Activated naive CD8-positive, alpha-beta T cell treated with anti-CD3 and anti-CD28 coated beads, Interleukin-2, amount 50 U/mL, for 24 hours (primary cell): ENCODE measurements at places on chromosomes 12 and 14.

- peak; percentile 42 for DNase-seq
Observed at GRCh38 chr14:64762044-64763034, 58.1 kb downstream of the PLEKHG3 start.

- DNase-seq, result no peak
Observed at GRCh38 chr14:54713379-54713778, 146.5 kb downstream of the SAMD4A start.

GRCh38 chr14:32940066-32940651 lies 1.5 kb downstream of the NPAS3 start:
- no peak for DNase-seq

DNA sequence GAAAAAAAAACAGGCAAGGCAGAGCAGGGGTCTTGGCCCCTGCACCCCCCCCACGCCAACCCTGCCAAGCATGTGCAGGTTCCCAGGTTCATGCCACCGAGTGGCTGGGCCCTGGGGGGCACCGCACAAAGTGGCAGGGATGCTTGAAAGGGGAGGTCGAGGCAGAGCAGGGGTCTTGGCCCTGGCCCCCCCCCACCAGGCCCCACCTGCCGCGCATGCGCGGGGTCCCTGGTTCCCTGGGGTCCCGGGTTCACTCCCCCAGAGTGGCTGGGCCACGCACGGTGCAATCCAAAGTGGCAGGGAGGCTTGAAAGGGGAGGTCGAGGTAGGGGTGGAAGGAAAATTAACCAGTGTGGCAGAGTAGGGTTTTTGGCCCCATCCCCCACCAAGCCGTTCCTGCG lies 312.2 kb downstream of the ALG10 start:
- DNase-seq, result no peak

DNA sequence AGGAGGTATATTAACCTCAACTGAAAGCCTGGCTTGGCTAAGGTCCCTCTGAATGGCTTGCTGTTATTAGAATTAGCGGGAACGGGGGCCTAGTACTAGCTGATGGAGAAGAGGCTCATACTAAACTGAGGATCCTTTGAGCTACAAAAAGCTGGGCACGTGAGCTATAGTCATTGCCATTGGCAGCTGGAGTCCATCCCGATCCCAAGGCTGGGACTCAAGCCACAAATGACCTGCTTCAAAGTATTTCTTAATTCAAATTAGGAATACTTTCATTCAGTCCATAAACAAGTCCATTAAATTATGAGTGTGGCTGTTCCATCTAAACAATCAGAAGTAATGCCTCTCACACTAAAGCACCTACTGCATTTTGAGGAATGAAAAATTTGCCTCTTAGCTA lies 114.5 kb downstream of the DACT1 start:
- DNase-seq, result no peak

GRCh38 chr12:74906224-74906623 lies 303.4 kb downstream of the KCNC2 start:
- no peak for DNase-seq

- DNase-seq, result no peak
Observed at GRCh38 chr14:94355191-94355794, 32.2 kb upstream of the SERPINA6 start.

DNA sequence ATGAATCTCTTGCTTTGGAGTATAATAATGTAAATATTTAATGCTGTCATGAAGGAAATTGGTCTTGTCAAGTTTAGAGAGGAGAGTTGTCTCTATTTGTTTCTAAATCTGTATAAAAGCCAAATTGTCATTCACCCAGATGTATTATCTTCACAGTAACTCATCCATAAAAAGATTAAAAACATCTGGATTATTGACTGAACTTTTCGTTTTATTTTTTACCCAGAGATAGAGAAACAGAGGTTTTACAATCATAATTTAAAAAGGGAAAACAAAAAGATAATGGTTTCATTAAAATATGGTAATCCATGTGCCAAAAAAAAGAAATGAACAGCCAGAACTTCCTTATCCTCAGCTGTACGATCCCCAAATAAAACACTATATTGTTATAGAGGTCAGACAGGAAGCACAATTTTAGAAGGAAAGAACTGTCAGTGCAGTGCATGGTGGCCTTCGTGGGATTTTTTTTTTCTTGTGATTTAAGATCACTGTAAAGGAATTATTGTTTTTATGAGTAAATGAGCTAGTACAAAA lies 125.9 kb downstream of the ACSS3 start:
- no peak for DNase-seq

GRCh38 chr14:76135722-76136121 lies 16.0 kb upstream of the GPATCH2L start:
- no peak for DNase-seq

- DNase-seq, result no peak
Observed at GRCh38 chr12:132014092-132014914, 64.6 kb downstream of the EP400 start.

DNA sequence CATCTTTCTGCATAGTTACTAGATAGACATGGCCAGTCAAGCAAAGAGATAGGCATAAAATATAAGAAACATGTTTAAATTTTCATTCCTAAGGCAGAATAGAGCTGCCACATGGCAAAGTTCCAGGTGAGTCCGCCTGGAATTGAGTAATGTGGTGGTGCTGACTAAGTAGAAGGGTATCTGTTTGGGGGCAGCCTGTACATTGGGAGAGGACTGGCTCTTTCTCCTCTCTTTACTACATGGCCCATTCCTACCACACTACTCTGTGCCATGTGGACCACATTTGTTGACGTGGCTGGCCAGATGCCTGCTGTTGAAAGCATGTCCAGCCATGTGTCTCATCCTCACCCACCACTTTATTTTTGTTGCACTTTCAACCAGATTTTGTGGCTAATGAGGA lies 354.0 kb downstream of the ETNK1 start:
- DNase-seq, result no peak

DNA sequence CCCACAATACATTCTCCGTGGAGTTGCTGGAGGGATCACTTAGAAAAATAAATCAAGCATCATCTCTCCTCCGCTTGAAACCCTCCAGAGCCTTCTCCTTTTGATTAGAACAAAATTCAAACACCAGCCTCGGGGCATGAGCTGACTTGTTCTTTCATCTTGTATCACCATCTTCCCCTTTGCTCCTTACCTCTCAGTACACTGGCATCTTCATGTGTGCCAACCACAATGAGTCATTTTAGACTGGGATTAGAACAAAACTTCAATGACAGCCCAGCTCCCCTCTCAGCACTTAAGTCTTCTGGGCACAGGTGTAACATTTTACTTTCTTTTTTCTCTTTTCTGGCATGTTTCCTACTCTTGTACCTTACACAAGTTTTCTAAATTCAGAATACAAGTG lies 1159.2 kb upstream of the TMEM132C start:
- DNase-seq, result no peak

DNA sequence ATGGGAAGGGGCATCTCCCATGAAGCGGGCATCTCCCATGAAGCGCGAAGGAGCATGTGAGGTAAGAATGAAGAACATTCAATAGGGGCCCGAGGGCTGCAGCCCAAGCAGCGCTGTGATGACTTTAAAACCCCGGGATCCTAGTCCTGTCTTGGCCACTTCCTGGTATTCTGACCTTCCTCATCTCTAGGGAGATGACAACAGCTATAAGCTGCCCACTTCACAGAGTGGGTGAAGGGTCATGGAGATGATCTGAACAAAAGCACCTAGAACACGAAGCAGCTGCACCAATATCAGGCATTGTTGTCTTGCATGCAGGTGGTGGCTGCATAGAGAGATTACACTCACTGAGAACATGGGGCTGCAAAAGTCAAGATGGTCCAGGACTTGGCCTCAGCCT lies 64.5 kb downstream of the SPTB start:
- DNase-seq, result no peak

GRCh38 chr14:65548878-65549277 lies 136.3 kb downstream of the FUT8 start:
- DNase-seq, result no peak

GRCh38 chr14:89486505-89486904 lies 69.5 kb upstream of the FOXN3 start:
- DNase-seq, result no peak

DNA sequence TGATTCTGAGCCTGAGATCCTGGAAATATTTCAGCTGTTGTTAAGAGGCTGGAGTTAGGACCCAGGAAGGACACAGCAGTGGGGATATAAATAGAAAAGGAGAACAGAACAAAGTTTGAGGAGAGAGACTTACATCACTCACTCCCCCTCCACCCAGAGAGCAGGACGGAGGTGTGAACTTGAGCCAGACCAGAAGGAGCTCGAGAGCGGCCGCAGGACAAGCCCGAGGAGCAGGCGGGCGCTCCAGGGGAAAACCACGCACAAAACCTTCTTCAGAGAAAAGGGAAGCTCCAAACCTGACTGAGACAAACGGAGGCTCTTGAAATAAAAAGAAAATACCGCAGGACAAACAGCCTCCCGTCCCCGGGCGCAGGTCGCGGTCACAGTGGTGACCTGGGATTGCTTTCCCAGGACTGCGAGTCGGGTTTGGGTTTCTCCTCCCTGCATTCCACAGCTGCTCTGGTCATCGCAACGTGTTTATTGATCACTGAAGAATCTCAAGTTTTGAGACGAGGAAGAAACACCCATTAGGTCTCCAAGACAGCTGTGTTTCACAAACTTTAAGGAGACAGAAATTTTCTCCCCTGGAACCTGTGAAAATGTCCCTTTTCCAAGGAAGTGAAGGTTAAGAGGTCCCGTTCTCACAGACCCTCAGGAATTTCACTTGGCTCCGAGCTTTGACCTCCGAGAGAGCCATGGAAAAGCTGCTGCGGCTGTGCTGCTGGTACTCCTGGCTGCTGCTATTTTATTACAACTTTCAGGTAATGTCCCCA lies at the start of gene ADGRD1:
TSS of gene ADGRD1 (plus strand) at position 137 of the 773 bp plus-strand sequence. CDS start at position 696, 559 bp downstream.
- DNase-seq, result no peak

GRCh38 chr12:65495233-65495632 lies 216.8 kb downstream of the MSRB3 start:
- DNase-seq, result no peak

DNA sequence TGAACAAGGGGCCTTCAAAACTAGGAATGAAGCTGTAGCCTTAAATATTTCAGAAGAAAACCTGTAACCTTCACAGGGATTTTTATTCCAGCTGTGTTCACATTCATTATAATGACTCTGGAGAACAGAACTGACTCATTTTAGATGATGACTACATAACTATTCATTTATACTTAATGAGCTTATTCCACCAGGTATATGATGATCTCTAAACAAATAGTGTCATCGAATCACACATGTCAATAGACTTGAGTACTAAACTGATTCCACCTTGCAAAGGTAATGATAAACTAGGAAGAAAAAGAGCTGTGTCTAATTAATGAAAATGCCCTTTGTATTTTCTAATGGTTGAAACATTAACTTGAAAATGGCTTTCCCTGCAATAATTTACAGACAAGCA lies 433.2 kb downstream of the PDZRN4 start:
- no peak for DNase-seq

DNA sequence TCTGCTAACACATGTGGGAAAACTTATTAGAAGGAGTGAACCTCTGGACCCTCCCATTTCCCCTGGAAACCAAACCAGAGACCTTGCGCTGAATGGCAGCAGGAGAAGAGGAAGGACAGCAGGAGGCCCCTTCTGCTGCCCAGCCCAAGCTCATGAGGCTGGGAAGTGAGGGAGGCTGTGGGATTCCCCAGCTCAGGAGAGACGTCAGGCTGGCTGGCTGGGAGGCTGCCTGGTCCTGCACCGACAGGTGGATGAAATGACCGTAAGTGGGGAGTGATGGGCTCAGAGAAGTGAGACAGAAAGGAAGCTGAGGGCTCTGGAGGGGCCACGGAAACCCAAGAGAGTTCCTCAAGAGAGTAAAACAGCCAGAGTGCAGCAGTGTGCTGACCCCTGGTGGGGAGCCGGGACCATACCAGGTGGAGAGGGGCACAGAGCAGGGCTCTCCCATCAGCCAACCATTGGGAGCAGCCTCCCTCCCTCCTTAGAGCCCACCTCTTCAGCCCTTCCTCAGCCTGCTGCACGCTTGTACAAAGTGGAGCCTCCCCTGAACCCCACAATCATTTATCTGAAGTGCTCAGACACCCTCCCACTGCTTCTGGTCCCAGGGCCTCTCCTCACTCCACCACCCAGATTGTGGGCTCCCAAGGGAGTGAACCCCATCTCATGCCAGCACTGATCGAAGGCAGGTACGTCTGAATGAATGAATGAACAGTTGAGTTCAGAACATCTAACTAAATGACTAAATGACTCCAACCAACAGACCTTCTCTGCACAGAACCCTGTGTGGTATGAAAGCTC lies 14.0 kb downstream of the TAMALIN start:
- peak; percentile 75 for DNase-seq

GRCh38 chr12:91406920-91407341 lies 224.3 kb upstream of the DCN start:
- peak; percentile 15 for DNase-seq

DNA sequence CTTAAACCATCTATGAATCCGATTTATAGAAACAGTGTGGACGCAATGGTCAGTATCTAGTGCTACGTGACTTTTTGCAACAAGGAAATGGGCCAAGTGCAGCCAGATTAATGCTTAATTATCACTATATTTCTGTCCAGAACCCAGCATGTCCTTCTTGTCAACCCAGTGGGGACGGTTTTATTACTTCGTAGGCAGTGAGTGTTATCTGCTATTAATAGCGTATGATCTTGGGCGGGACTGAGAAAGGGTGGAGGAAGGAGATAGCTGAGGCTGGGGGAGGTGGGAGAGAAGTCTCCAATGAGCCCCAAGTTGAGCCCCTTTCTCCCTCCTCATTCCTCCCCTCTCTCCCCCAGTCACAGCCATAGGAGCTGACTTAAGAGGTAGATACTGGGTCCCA lies 59.7 kb upstream of the FAM222A start:
- DNase-seq, result no peak

DNA sequence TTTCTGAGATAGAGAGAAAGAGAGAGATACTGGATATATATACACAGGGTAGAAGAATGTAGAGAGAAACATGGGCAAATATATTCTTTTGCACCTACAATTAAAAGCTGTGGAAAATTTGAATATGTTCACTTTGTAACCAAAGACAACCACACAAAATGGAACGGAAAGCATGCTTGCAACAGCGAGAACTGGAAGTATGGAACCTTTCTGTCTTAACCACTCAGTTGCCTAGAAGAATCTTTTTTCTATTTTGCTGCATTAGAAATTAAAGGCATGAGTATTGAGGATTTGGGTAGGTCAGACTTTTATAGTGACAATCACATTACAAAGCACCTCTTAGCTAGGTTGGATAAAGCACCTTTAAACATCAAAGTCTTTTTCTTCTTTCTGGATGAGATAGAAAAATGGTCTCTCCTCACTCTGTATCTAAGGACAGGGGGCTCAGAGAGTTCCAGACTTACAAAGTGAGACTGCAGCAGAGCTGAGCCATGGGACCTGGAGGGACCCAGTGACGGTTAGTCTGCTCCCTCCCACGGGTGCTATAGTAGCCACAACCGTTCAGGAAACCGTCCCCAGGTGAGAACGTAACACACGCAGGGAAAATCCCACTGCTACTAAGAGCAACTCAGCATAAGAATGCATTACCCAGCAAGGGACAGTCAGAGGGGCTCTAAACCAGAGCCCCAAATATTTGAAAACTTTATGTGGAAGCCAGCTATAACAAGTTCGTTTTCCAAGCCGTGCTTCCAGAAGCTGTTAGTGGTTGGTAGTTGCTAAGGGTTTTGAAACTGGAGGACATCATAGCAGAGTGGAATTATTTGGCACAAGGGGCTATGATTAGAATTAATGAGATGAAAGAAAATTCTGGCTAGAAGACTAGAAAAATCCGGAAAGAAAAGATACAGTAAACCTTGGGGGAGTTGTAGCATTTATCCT lies 97.1 kb downstream of the DAD1 start:
- DNase-seq, result no peak

- DNase-seq, result peak; percentile 10
Observed at GRCh38 chr14:22981090-22981875, 1.1 kb downstream of the AJUBA start.

- no peak for DNase-seq
Observed at GRCh38 chr14:69696204-69696527, 70.8 kb upstream of the SRSF5 start.

- DNase-seq, result no peak
Observed at GRCh38 chr12:5407034-5407856, 24.7 kb upstream of the NTF3 start.
